Endothelial cell of umbilical vein (primary cell): ENCODE measurements at places on chromosomes 13 and 19.

GRCh38 chr13:101181076-101181685 lies 235.1 kb downstream of the NALCN start:
- no peak for DNase-seq

- DNase-seq = no peak
These were observed 21.2 kb upstream of the DGKH start for GRCh38 chr13:42027286-42027685.

- no peak for DNase-seq
These were observed 264.1 kb downstream of the NALCN start for GRCh38 chr13:101152184-101152583.

GRCh38 chr13:71589032-71589431 lies 278.0 kb downstream of the DACH1 start:
- no peak for DNase-seq

DNA sequence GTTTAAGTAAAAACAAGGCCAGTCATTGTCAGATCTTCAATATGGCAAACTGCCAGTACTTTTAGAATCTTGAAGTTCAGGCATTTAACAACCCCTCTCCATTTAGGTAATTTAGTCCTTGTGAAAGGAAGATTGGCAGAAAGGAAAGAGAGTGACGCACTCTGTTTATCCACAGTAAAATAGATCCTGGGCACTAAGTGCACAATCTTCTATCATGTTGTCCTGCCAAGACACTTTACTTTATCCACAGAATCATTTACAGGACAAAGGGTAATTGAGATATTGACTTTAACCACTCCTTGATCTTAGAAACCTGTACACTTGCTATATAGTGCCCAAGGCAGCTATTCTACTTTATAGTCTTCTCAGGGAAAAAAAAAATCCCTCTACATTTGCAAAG lies 786.4 kb upstream of the SLITRK1 start:
- no peak for DNase-seq

GRCh38 chr19:1015782-1016646 lies 4.9 kb downstream of the TMEM259 start:
- no peak for DNase-seq

GRCh38 chr13:98957731-98958442 lies 20.0 kb downstream of the DOCK9 start:
- no peak for DNase-seq
